Coronary artery (tissue), 2 donors: ENCODE measurements at places on chromosomes 2 and 18.

DNA sequence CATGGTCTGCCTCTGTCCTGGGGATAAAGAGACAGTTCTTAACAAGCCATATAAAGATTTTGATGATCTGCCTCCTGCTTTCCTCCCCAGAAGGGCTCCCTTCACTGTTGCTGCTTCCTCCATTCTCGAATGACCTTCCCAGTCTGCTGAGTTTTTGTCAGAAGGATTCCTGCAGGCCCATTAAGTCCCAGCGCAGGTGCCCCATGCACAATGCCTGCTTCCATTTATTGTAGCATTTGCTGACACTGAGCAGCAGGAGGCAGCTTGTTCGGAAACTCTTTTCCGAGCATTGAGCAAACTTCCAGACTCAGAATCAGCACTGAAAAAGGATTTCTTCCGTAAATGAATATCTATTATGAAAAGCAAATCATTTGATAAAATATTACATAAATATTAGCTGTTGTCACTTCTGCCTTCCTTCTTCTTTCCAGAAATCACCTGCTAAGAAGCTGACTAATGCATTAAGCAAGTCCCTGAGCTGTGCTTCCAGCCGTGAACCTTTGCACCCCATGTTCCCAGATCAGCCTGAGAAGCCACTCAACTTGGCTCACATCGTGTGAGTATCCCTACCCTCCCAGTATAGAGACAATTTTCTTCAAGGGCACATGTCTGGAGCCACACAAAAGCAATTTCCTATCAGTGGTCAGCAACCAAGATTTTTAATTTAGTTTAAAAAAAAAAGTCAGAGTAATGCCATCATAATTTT is 110.4 kb downstream of the DTNA start:
- DNase-seq: no peak

- no peak for DNase-seq
Measured at GRCh38 chr2:66134138-66134701, 300.7 kb upstream of the MEIS1 start.

DNA sequence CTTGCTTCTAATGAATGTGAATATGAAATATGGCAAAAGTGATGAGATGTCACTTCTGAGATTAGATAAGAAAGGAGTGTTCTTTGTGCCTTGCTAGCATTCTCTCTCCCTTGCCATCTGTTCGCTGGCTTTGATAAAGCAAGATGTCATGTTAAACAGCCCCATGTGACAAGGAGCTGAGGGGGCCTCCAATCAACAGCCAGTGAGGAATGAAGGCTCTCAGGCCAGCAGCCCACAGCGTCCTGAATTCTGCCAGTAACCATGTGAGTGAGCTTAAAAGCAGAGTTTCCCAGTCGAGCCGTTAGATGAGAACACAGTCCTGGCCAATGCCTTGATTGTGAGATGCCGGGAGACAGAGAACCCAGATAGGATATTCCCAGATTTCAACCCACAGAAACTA is 198.8 kb downstream of the IRS1 start:
- DNase-seq: no peak

- DNase-seq: no peak
Measured at GRCh38 chr2:63242747-63243146, 192.1 kb downstream of the OTX1 start.

GRCh38 chr18:9244376-9244775 is 90.2 kb upstream of the TWSG1 start:
- DNase-seq: no peak

- DNase-seq: no peak
Measured at GRCh38 chr2:84280873-84281272, 178.2 kb downstream of the SUCLG1 start.

DNA sequence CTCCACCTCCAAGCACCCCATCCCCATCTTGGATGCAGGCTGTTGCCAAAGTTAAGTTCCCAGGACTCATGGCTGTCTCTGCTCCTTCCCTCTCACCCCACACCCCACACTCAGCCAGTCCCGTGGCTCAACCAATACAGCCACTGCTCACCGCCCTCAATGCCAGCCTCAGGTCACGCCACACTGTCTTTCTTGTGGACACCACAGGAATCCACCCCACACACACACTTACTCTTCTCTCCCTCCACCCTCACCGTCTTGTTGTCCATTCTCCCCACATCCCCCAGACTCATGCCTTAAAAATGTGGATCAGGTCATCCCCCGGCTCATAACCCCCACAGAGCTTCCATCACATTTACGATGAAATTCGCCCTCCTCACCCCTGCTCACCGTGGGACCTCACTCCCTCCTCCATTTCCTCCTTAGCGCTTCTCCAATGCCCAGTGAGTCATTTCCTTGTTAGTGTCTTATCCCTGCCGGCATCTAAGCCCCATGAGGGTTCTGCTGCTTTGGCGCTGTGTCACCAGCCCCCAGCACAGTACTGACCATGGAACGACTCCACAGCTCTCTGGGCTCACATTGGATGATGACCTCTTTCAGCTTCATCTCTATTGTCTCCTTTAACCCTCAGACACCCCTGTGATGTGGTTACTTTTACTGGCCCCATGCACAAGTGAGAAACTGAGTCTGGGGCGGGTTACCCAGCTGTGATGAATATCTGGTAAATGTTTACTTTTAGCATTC is 13.8 kb downstream of the MLPH start:
- no peak for DNase-seq

- no peak for DNase-seq
Measured at GRCh38 chr2:179201869-179202268, 62.8 kb downstream of the SESTD1 start.

DNA sequence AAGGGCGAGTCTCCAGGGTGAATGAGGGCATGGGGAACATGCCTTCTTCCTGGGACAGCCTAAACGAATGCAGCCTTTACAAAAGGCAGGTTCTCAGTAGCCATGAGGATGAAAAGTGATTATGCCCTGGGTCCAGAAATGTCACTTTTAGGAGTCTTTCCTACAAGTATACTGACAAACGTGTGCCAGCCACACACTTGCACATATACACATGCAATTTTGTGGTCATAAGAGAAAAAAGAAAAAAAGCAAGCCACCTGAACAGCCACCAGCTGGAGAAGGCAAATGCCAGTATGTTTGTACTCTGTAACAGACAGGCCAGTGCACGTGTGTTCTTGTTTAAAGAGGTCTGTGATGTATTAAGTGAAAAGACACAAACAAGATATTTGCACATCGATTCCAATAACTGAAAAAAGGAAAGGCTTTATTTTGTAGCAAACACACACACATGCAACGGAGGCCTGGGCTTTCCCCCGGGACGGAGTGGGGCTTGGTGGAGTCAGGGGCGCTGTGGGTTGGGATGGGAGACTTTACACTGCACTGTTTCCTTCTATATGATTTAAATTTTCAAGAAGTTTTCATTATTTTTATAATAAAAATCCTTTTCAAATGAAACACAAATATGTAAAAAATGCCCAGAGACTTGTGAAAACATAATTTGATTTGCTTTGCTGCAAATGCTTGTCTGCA is 108.4 kb downstream of the FAM210A start:
- no peak for DNase-seq

DNA sequence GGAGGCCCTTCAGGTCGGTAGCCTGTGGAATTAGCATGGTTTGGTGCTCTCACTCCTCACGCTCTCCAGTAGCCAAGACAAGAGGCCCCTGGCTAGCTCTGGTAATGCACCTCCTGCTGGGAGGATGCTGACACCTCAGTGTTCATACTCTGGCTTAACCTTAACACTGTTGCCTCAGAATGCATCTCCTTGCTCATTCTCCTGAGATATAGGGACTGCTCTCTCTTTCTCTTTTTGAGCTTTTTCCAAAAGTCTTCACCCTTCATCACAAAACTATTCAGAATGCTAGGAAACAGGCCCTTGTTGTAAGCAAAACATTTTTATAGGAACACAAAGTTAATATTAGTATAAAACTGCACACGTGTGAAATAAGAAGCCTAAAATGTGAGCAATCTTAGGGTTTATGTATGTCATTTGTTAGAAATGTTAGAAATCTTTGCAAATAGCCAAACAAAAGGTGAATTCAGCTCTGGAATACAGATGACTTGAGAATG is 17.3 kb upstream of the IMPA2 start:
- DNase-seq: no peak

DNA sequence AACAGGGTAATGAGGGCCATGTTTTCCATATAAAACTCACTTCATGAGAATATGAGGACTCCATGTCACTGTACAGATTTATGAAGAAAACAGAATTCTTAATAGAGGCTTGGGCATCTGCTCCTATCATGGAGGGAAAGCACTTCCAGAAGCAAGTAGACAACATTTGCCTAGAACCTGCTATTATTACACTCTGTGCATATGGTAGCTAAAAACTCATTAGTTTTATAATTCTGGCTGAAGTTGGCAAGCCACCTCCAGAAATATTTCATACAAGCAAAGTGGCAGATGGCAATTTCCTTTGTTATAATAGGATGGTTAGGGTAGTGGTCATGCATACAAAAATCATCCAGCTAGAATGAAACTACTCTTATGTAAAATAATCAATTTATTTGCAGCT is 65.8 kb upstream of the TLK1 start:
- no peak for DNase-seq

GRCh38 chr2:95204396-95204795 is 2.9 kb upstream of the ZNF892 start:
- no peak for DNase-seq
